Right atrium auricular region (tissue), 2 donors: ENCODE measurements at places on chromosomes 5 and 9. TPM values are rescaled to one million over a fixed set of nuclear protein-coding genes. Genes with fewer than 3 reads are reported as not detected.
A peak's percentile ranks its signal among the peaks of the same experiment; 100 is the strongest.

Gene IFNK
- total RNA-seq, result not detected

Gene GRHPR
- 129 TPM for total RNA-seq

Gene RABEPK
- total RNA-seq, result 7.5 TPM

Gene MARCHF6
- 89.5 TPM for total RNA-seq

Gene CDH9
- not detected for total RNA-seq

Gene OCLN
- total RNA-seq, result 3.2 TPM

Gene LHX3
- 0.16 TPM for total RNA-seq

Gene LPAR1
- total RNA-seq, result 20.2 TPM

Gene FOCAD
- 42.5 TPM for total RNA-seq

Gene IL4
- not detected for total RNA-seq

Gene CATSPER3
- 0.39 TPM for total RNA-seq

- H3K4me3 ChIP-seq, result no peak overlapping the region
- DNase-seq, result no peak
- no peaks in the 10 kb centered on the region for H3K36me3 ChIP-seq
- H3K27ac ChIP-seq, result no peak overlapping the region
Observed at GRCh38 chr9:27462846-27463245, 61.2 kb upstream of the IFNK start.

DNA sequence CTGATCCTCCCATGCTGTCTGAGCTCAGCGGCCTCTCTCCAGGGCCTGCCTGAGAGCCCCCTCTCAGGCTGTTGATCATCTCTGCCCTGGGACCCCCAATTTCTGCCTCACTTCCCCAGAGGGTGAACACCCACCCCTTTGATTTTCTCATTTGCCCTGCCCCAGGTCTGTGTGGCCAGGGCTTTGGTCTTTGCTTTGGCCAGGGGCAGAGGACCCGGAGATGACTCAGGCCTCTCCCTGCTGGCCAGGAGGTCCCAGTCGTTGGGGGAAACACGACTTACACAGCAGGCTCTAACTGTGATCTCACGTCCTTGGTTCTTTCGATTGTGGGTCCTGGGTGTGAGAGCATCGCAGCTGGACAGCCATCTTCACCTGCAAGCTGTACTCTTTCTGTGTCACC is 1.1 kb upstream of the ADAMTS2 start:
- no peaks in the 10 kb centered on the region for H3K36me3 ChIP-seq
- no peak for DNase-seq
- H3K27me3 ChIP-seq, result peaks cover 6% of the 10 kb centered on the region

- DNase-seq, result no peak
- no peaks in the 10 kb centered on the region for H3K4me1 ChIP-seq
- no peak overlapping the region for H3K4me3 ChIP-seq
- H3K27me3 ChIP-seq, result no peaks in the 10 kb centered on the region
- H3K36me3 ChIP-seq, result no peaks in the 10 kb centered on the region
Observed at GRCh38 chr9:34582787-34583186, 6.7 kb downstream of the CNTFR start.

DNA sequence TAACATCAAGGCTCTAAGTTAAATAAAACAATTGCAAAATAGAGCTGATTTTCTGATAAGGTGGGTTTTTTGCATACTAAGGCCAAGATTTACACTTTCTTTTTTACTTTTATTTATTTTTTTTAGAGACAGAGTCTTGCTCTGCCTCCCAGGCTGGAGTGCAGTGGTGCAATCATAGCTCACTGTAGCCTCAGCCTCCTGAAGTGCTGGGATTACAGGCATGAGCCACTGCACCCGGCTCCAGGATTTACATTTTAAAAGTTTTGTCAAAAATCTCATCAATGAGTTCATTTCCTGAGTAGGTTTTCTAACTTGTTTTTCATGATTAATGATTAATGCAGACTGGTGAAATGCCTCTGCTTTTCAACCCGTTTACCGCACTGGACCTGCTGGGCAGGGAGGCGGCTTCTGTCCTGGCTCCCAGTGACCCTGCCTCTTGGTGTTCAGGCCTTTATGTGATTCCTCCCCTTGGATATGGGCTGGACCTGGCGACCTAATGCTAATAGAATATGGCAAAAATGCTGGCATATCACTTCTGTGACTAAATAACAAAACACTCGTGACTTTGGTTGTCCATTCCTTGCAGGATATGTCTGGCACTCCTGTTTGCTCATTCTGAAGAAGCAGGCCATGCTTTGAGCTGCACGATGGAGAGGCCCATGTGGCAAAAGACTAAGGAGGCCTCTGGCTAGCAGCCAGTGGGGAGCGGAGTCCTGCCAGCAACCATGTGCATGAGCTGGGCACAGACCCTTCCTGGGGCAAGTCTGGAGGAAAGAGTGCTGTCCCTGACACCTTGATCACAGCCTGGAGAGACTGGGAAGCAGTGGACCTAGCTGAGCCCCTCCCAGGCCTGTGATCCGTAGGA is 72.2 kb upstream of the PTCH1 start:
- no peaks in the 10 kb centered on the region for H3K36me3 ChIP-seq
- H3K4me3 ChIP-seq, result no peak overlapping the region
- no peaks in the 10 kb centered on the region for H3K4me1 ChIP-seq
- DNase-seq, result no peak
- no peaks in the 10 kb centered on the region for H3K27me3 ChIP-seq

DNA sequence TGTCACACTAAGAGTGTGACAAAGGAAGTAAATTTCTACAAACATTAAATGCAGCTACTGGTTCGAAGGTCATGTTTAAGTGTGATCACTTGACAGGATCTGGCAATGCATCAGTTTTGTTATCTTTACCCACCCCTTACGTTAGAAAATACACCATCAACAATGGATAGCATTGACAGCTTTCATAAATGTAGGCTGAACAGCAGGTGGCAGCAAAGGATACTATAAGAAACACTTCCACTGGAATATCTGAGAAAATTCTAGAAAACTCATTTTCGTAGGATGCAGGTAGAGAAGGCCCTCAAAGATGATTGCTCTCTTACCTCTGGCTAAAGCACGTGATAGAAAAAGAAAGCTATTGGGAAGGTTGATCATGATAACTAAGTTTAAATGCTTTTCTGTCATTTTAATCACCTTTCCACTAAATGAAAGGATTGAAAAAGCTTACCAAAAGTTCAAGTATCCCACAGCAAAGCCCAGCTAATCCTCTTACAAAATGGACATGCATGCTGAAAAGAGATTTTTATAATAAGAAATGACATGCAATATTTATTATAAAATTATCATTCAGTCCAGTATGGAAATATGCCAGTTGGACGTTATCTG is 292.5 kb downstream of the PARP8 start:
- H3K4me1 ChIP-seq, result peaks cover 10% of the 10 kb centered on the region
- no peaks in the 10 kb centered on the region for H3K36me3 ChIP-seq
- no peak for DNase-seq

DNA sequence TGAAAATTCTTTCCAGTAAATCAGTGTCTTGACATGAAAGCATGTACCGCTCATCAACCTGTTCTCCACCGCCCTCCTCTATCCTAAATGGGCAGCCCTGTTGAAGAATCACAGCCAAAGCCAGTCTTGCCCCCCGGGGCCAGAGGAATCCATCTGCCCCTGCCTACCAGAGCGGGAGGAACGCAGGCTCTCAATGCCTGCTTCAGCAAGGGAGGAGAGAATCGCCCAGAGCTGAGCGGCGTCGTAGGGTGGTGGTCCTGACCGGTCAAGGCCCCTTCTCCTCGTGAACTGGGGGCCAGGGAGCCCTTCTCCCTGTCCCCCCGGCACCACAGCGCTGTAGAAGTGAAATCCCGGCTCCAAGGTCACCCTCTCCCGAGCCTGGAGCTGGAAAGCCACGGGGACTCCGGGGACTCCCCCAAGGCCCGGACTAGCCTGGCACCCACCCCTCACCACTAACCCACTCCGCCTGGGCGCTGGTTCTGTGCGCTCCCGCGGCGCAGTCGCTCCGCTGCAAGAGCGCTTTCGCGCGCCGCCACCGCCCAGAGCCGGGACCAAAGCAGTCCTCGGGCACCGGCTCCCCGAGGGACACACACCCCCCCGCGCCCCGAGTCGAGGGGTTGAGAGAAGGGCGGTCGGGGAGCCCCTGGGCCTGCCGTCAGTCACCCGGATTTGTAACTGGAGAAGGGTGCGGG is 718 bp upstream of the TMEM215 start:
- no peaks in the 10 kb centered on the region for H3K36me3 ChIP-seq
- H3K27me3 ChIP-seq, result no peaks in the 10 kb centered on the region
- no peak for DNase-seq
- H3K4me1 ChIP-seq, result peaks cover 10% of the 10 kb centered on the region
- H3K4me3 ChIP-seq, result no peak overlapping the region
- H3K27ac ChIP-seq, result no peak overlapping the region

- no peaks in the 10 kb centered on the region for H3K4me1 ChIP-seq
- no peaks in the 10 kb centered on the region for H3K36me3 ChIP-seq
- no peak for DNase-seq
- no peak overlapping the region for H3K27ac ChIP-seq
- H3K4me3 ChIP-seq, result no peak overlapping the region
Observed at GRCh38 chr5:51632793-51633192, 249.5 kb downstream of the ISL1 start.

- H3K4me1 ChIP-seq, result no peaks in the 10 kb centered on the region
- DNase-seq, result no peak
Observed at GRCh38 chr5:136435946-136436543, 70.7 kb upstream of the TRPC7 start.

DNA sequence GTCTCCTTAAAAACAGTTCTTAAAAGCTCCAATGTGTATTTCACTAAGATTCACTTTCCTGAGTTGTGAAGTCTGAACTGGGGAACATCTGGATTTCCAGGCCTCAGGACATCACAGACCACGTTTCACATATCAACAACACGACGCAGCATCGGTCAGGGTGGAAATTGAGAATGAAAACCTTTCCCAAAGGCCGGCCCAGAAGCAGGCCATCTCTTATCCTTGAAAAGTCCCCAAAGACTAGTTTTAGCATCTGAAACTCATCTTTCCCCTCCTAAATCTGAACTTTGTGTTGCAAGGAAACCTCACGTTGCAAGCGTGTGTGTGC is 96.4 kb upstream of the COL5A1 start:
- H3K27ac ChIP-seq, result peak overlapping the region; percentile 53
- H3K36me3 ChIP-seq, result no peaks in the 10 kb centered on the region
- H3K27me3 ChIP-seq, result no peaks in the 10 kb centered on the region
- no peak overlapping the region for H3K4me3 ChIP-seq
- H3K4me1 ChIP-seq, result peaks cover 14% of the 10 kb centered on the region
- no peak for DNase-seq

DNA sequence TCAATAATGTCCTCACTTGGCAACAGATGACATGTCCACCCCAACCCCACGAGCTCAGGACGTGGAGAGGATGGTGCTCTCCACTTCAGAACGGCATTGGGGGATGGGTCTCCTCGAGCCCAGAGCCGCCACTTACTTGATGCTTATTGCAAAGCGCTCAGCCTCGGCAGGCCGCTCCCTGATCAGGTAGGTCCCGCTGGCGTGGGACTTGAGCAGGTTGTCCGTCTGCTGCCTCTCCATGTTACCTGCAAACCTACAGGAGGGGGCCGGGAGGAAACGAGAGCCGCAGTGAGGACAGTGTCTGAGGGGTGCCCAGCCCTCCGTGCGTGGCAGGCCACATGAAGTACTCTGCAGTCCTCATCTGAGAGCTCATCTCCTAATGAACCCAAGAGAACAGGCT is 36.6 kb upstream of the SARDH start:
- no peaks in the 10 kb centered on the region for H3K4me1 ChIP-seq
- H3K27me3 ChIP-seq, result no peaks in the 10 kb centered on the region
- H3K27ac ChIP-seq, result no peak overlapping the region
- peaks cover 16% of the 10 kb centered on the region for H3K36me3 ChIP-seq
- no peak overlapping the region for H3K4me3 ChIP-seq
- no peak for DNase-seq

GRCh38 chr9:112971415-112971814 is 40.6 kb downstream of the ZNF883 start:
- H3K27me3 ChIP-seq, result no peaks in the 10 kb centered on the region
- no peak overlapping the region for H3K4me3 ChIP-seq
- no peak overlapping the region for H3K27ac ChIP-seq
- H3K4me1 ChIP-seq, result no peaks in the 10 kb centered on the region
- H3K36me3 ChIP-seq, result no peaks in the 10 kb centered on the region

DNA sequence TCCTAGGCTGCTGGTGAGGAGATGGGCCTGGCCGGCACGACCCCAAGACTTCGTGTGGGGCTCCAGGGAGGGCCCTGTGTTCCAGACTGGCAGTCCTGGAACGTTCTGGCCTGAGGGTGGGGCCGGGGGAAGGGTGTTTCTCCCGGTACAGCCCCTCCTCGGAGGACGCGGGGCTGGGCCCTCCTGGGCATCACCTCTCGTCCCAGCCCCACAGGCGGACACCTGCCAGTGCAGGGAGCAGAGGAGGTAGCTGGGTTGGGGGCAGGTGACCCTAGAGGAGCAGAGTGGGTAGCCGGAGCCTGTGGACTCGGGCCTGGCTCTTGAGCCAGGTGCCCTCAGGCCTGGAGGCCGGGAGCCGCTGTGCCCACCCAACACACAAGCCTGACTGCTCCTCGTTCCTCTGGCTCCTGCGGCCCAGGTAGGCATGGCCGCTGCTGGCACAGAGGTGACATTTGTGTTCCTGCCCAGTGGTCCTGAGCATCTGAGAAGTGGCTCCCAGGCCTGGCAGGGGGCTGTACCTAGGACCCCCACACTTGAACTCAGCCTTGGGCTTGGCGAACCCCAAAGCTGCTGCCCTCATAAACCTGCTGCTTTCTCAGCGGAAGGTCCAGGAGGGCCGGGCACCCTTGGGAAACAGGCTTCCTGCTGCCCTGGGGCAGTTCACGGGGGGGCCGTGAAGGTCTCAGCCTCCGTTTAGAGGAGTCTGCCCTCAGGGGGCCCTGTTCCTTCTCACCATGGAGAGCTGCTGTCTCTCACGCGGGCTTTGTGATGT is 817 bp downstream of the SLC6A19 start:
- no peaks in the 10 kb centered on the region for H3K4me1 ChIP-seq
- no peaks in the 10 kb centered on the region for H3K36me3 ChIP-seq
- no peak overlapping the region for H3K4me3 ChIP-seq
- H3K27me3 ChIP-seq, result no peaks in the 10 kb centered on the region

DNA sequence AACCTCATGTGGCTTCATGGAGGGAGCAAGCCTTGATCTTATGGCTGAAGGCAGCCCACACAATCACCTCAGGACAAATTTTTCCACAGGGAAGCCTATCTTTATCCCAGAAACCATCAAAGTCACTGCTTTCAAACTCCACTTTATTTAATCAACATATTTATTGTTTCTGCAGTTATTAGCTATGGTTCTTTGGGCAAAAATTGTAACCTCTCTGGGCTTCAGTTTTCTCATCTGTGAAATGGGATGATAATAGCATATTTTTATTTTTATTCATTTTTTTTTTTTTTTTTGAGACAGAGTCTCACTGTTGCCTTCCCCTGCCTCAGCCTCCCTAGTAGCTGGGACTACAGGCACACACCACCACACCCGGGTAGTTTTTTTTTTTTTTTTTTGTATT is 2.1 kb upstream of the RPS14 start:
- no peak overlapping the region for H3K27ac ChIP-seq
- H3K4me3 ChIP-seq, result no peak overlapping the region
- peaks cover 9% of the 10 kb centered on the region for H3K36me3 ChIP-seq
- DNase-seq, result no peak
- H3K27me3 ChIP-seq, result no peaks in the 10 kb centered on the region

GRCh38 chr5:135034236-135034962 is 371 bp upstream of the PITX1 start:
- H3K36me3 ChIP-seq, result no peaks in the 10 kb centered on the region
- H3K4me1 ChIP-seq, result no peaks in the 10 kb centered on the region
- no peak for DNase-seq
- peaks cover 65% of the 10 kb centered on the region for H3K27me3 ChIP-seq
- H3K4me3 ChIP-seq, result peak overlapping the region; percentile 15

GRCh38 chr5:135481387-135481786 is 29.2 kb upstream of the TIFAB start:
- no peaks in the 10 kb centered on the region for H3K27me3 ChIP-seq
- no peaks in the 10 kb centered on the region for H3K36me3 ChIP-seq
- no peaks in the 10 kb centered on the region for H3K4me1 ChIP-seq
- no peak for DNase-seq
- H3K27ac ChIP-seq, result no peak overlapping the region
